ENCODE measurements at places on chromosomes 3 and 15. TPM values are rescaled to one million over a fixed set of nuclear protein-coding genes. Genes with fewer than 3 reads are reported as not detected.

- no peak for DNase-seq
- no peak overlapping the region for H3K27ac ChIP-seq
- no peak overlapping the region for H3K4me3 ChIP-seq
Observed at GRCh38 chr15:98438907-98439306, 209.4 kb upstream of the IGF1R start.

DNA sequence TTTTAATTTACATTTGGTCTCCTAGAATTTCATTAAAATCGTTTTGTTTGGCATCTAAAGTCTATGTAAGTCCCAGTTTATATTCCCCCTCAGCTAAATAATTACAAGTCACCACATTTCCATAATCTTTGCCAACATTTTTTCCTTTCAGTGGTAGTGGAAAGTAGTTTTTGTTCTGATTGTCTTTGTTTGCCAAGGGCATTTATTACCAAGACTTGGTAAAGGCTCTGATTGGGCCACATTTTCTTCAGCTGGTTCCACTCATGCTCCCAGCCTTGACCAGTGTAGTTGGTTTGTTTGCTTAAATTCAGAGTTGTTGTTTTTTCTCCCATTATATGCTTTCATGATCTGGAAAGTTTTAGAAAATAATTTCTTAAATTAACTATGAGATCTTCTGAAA, 153.4 kb upstream of the MME start:
- H3K27me3 ChIP-seq = no peaks in the 10 kb centered on the region
- H3K36me3 ChIP-seq = no peaks in the 10 kb centered on the region
- H3K4me1 ChIP-seq = peaks cover 9% of the 10 kb centered on the region
- no peak overlapping the region for H3K27ac ChIP-seq
- H3K4me3 ChIP-seq = no peak overlapping the region

DNA sequence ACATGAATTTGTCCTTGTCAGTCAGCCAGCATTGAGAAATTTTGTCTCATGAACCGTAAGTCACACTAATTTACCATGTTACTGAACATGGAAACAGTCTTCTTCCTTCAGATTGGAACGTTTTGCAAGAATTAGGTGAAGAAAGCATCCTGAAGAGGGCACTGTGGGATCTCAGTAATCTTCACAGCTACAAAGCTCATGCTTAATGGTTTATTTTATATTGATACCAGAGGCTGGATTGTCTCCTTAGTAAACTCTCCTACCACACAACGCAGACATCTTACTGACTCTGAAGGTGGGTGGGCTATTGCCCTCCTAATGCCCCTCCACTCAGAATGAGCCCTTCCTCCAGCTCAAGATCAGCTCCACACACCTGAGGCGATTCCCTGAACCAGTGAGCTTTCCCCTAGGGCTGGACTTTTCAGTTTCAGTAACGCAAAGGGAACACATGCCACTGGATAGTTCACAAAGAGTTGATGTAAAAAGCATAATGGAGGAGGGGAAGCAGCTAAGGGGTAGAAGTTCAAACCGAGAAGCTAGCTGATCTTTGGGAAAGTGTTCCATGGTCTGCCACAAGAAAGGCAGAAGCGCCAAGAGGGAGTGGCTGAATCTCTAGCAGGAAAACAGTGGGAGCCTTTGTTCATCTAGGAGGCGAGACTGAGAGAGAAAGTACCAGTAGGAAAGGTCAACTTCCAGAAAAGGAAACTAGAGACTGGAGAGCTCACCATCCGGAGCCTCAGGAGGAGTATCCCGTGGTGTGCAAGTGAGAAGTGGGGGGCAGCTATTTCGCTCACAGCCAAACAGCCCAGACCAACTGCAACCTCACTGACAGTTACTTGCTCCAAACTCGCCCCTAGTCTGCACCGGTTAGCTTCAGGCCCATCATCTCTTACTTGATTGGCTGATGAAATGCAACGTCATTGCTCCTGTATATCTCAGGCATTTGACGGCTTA, at the start of gene SLC9C1:
Gene SLC9C1, minus strand, starts transcription at position 849 of the 954 bp plus-strand sequence. CDS start 7,425 bp downstream, outside the sequence.
- no peaks in the 10 kb centered on the region for H3K4me1 ChIP-seq
- no peaks in the 10 kb centered on the region for H3K27me3 ChIP-seq
- H3K4me3 ChIP-seq = peak within 1 kb of the TSS; percentile 75
- DNase-seq = no peak

DNA sequence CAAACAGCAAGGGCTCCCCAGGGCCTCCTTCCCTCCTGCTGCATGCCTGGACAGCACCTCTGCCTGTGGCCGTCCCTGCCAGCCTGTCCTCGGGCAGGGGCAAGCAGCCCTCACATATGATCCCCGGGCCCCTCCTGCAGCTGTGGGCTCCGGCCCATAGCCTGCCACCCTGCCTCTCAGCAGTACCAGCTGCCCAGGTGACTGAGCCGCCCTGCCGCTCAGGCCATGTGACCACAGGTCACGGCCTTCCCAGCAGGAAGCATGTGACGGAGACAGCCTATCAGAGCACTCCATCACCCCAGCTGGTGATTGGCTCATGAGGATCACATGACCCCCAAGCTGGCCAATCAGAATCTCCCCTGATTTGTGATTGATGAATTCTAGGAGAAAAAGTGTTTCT, 23.9 kb downstream of the ALDH1L1 start:
- DNase-seq = no peak
- no peaks in the 10 kb centered on the region for H3K4me1 ChIP-seq
- H3K27ac ChIP-seq = no peak overlapping the region
- no peaks in the 10 kb centered on the region for H3K27me3 ChIP-seq

- DNase-seq = no peak
- H3K27me3 ChIP-seq = no peaks in the 10 kb centered on the region
- no peaks in the 10 kb centered on the region for H3K36me3 ChIP-seq
- no peaks in the 10 kb centered on the region for H3K4me1 ChIP-seq
- no peak overlapping the region for H3K27ac ChIP-seq
Observed at GRCh38 chr3:46538803-46539442, 27.2 kb downstream of the LRRC2 start.

FRMD5 gene
- total RNA-seq = not detected

FOXB1 gene
- total RNA-seq = not detected

ISLR gene
- total RNA-seq = 323 TPM
